Right renal pelvis (tissue), 4 donors: ENCODE measurements at places on chromosomes 2 and 18. TPM values are rescaled to one million over a fixed set of nuclear protein-coding genes. Genes with fewer than 3 reads are reported as not detected.

SIX3 gene
- polyA plus RNA-seq, result not detected

ATP6V1C2 gene
- polyA plus RNA-seq, result 8.0 TPM

ERMN gene
- 0.18 TPM for polyA plus RNA-seq

SERPINB11 gene
- polyA plus RNA-seq, result not detected

REG1B gene
- polyA plus RNA-seq, result not detected

RGPD4 gene
- polyA plus RNA-seq, result not detected

TCF23 gene
- polyA plus RNA-seq, result 0.46 TPM

DNA sequence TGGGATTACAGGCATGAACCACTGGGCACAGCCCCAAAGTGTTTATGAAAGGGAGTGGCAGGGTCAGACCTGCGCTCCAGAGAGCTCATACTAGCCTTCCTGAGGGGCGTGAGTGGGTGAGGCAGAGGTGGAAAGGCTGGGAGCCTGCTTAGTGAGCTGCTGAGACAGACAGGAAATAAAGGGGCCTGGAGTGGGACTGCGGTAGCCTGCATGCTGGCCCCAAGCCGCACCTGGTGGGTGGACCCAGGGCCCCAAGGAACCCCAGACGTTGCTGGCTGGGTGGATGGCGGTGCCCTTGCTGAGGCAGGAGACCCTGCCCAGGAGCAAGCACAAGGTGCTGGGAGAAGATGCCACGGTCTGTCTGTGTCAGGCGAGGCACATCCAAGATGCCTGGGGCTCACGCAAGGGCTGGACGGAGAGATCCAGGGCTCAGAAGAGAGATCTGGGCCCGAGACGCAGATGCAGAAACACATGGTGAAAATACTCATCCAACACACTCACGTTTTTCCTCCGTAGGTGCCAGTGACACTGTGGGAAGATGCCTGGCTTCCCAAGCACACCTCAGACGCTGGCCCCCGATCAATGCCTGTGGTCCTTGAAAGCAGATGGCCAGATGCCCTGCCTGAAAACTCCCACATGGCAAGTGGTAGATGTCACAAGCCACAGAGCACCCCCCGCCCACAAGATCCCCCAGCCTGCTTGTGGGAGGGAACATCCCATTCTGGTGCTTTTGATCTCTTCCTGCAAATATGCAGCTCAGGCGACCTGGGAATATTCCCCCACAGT is 151.1 kb downstream of the GLI2 start:
- DNase-seq, result no peak

- DNase-seq, result no peak
Measured at GRCh38 chr2:8193686-8194615, 487.9 kb upstream of the ID2 start.

GRCh38 chr2:37645362-37645761 is 26.1 kb downstream of the CDC42EP3 start:
- DNase-seq, result no peak

- DNase-seq, result peak; percentile 22
Measured at GRCh38 chr2:58762176-58762781, 521.2 kb upstream of the FANCL start.

DNA sequence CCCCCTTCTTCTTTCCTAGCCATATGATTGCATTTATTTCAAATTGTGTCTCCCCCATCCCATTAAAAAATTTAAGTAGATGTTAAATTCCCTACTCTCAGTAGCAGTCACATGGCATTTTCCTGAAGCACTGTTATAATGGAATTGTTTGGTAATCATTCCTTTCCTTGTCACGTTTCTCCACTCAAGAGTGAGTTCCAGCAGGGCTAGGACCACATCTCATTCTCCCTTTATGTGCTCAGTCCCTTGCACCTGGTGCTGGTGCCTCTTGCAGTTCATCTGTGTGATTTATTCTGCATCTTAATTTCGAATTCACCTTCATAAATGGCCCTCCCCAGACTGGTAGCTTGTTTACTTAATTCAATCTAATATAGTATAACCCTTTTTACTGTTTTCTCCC is 70.3 kb upstream of the NOSTRIN start:
- DNase-seq, result no peak

GRCh38 chr2:41880561-41881243 is 167.1 kb upstream of the PKDCC start:
- no peak for DNase-seq

DNA sequence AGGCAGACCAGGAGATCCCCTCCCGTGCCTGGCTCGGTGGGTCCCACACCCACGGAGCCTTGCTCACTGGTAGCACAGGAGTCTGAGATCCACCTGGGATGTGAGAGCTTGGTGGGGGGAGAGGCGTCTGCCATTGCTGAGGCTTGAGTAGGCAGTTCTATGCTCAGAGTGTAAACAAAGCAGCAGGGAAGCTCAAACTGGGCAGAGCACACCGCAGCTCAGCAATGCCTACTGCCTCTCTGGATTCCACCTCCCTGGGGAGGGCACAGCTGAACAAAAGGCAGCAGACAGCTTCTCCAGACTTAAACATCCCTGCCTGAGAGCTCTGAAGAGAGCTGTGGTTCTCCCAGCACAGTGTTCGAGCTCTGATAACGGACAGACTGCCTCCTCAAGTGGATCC is 85.1 kb downstream of the UGP2 start:
- no peak for DNase-seq

- DNase-seq, result no peak
Measured at GRCh38 chr18:41703744-41704530, 251.1 kb upstream of the PIK3C3 start.

GRCh38 chr2:62227386-62228075 is 31.6 kb downstream of the B3GNT2 start:
- DNase-seq, result no peak

DNA sequence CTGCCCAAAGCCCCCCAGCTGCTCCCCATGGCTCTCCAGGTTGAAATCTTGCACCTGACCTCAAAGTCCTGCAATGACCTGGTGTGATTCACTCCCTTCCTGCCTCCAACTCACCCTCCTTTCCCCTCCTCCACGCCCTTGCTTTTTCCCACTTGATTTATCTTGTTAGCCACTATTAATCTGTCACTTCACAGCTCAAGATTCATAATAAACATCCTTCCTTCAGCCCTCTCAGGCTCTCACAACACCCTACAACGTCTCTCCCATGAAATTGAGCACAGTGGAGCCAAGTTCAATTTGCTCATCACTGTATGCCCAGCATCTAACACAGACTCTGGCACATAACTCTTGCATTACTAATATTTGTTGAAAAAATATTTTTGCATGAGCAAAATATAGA is 85.6 kb upstream of the SLC35G4 start:
- peak; percentile 3 for DNase-seq

- DNase-seq, result no peak
Measured at GRCh38 chr18:13623871-13624270, 102.5 kb downstream of the FAM210A start.

DNA sequence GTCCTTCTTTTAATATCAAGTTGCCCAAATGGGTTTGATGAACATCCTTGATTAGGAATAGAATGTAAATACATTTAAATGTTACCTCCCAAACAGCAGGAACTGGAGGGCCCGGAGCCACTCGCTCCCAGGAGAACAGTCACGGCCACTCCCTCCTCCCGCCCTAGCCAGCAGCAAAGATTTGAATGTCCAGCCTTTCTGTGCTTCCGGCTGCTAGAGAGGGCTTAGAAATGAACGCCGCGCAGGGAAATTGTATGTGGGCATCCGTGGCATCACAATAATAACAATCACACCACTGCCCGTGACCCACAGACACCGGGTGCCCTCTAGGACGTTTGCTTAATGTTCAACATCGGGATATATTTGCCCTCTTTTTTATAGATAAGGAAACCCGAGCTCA is 164.9 kb upstream of the SALL3 start:
- no peak for DNase-seq

- no peak for DNase-seq
Measured at GRCh38 chr18:35573531-35573930, 8.0 kb upstream of the GALNT1 start.

- DNase-seq, result no peak
Measured at GRCh38 chr2:112639936-112640335, 5.8 kb upstream of the SLC20A1 start.

GRCh38 chr18:27996801-27997272 is 180.1 kb downstream of the CDH2 start:
- DNase-seq, result no peak

DNA sequence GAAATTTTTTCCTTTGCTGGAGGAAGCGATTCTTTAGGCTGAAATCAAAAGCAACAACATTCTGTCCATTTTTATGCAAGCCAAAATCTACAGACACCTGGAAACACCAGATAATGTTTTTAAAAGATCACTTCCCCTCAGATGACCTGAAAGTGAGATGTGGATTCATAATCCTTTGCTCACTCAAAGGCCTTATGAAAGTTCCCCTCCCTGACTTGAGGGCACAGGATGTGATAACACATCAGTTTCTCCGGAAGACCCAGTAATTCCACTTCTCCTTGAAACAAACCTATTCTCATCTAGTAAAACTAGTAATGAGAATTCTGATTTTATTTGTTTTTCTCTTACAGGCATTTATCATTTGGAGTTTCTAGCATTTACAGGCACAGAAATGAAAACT is 218.3 kb upstream of the RND3 start:
- DNase-seq, result no peak

DNA sequence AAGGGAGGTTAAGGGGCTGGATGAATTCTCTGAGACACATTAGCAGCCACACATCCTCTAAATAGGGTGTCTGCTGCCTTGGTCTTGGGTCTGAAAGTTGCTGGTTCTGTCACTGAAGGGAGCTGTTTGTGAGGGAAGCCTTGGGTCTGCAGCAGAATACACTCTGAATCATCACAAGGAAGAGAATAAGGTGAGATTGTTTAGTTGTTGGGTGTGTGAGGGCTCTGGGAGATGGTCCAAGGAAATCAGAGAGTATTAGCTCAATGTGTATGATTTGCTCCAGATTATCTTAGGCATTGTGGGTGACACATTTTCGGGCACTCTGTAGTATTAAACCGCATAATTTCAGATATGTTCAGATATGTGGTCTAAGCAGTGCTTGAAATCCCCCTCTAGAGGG is 548.5 kb downstream of the SLC4A3 start:
- DNase-seq, result no peak

GRCh38 chr2:38754049-38754448 is 2.9 kb upstream of the SRSF7 start:
- DNase-seq, result no peak

- no peak for DNase-seq
Measured at GRCh38 chr2:232498452-232498851, 10.8 kb upstream of the ECEL1 start.

DNA sequence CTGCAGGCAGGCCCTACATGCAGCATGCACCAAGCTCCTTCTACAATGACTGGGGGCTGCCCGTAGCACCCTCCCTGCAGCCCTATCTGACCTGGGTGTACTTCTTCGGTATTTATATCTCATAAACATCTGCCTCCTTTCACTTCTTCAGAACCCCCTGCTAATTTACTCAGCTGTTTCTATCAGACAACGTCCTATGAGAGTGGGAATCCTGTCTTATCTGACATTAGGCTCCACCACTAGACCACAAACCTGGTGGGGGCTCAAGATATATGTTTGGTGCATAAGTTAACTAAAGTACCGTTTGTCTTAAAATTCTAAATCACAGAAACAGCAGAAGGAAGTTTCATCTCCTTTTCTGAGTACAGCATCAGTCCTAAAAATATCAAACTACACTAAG is 10.6 kb downstream of the HSBP1L1 start:
- no peak for DNase-seq
